Stomach (tissue), 19 donors: ENCODE measurements at places on chromosomes 4 and X. TPM values are rescaled to one million over a fixed set of nuclear protein-coding genes. Genes with fewer than 3 reads are reported as not detected.
A peak's percentile ranks its signal among the peaks of the same experiment; 100 is the strongest.

- no peak overlapping the region for H3K27ac ChIP-seq
- H3K4me3 ChIP-seq, result no peak overlapping the region
- H3K27me3 ChIP-seq, result no peaks in the 10 kb centered on the region
- peak; percentile 24 for DNase-seq
Observed at GRCh38 chrX:49137492-49137891, 14.0 kb upstream of the GPKOW start.

DNA sequence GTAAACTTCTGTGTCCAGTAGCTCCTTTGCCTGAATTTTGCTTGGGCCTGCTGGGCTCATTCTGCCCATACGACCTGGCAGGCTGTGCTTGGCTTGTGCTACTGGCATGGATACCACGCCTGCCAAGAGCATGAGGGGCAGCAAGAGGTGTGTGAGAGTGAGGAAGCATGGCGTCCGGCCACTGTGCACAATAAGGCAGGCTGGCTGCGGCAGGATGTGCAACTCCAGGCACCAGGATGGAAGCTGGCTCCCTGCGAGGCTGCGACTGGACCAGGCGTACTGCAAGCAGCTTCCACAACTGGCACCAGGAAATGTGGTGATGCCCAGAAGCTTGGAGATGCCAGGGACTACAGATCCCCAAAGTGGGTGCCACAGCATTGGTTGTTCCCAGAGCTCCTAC is 709.3 kb downstream of the PCDH18 start:
- no peak overlapping the region for H3K27ac ChIP-seq
- no peaks in the 10 kb centered on the region for H3K4me1 ChIP-seq
- H3K27me3 ChIP-seq, result no peaks in the 10 kb centered on the region
- no peak overlapping the region for H3K4me3 ChIP-seq

DNA sequence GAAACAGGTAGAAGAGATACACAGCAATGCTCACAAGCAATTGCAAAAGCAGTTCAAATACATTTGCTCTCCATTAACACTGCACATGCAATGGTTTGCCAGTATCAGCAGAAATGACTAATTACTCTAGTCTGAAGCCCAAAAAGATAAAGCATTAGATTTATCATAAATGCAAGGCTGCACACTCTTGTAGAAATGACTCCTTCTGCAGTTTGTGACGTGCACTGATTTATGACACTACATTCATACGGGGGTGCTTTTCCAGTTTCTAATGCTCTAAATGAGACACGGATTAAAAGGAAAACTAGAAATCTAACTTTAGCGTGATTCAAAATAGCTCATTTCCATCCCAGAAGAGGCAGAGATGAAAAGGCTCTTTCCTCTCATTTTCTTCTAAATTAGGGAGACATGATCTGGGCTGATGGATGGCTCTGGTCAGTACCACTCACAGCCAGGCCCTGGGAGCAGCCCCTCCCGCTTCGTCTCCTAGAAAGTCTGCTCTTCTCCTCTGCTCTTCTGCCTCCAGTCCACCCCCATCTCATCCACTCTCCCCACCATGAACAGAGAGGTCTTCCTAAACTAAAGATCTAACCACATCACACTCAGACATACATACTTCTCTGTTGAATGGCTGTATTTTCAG is 33.2 kb downstream of the PPP2R2C start:
- no peak overlapping the region for H3K27ac ChIP-seq
- no peaks in the 10 kb centered on the region for H3K27me3 ChIP-seq
- no peaks in the 10 kb centered on the region for H3K36me3 ChIP-seq

The MOSPD2 gene
- 16.5 TPM for total RNA-seq

DNA sequence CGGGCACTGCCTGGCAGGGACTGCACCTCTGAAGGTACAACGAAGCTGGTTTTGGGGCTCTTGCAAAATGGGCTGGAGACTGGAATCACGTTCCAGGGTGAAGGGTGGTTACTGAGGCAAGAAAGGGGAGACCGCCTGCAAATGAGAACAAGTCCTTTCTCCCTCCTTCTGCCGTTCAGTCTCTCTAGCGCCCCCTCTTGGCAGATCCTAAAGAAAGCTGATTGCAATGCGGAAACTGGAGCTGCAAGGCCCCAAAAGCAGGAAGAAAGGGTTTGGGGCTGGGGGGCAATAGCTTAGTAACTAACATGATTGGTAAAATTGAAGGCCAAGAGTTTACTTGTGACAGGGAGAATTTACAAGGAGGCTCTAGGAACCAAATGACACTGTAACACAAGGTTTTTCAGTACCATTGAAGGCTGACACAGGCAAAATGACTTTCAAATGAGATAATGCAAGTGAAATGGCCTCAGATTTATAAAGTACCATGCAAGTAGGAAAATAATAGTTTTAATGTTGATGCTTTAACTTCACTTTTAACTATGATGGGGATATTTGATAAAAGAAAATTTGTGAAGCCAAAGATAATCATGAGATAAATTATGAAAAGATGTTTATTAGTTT is 222.7 kb upstream of the HAND2 start:
- H3K4me1 ChIP-seq, result no peaks in the 10 kb centered on the region
- no peaks in the 10 kb centered on the region for H3K36me3 ChIP-seq
- no peaks in the 10 kb centered on the region for H3K27me3 ChIP-seq
- peak; percentile 27 for DNase-seq

DNA sequence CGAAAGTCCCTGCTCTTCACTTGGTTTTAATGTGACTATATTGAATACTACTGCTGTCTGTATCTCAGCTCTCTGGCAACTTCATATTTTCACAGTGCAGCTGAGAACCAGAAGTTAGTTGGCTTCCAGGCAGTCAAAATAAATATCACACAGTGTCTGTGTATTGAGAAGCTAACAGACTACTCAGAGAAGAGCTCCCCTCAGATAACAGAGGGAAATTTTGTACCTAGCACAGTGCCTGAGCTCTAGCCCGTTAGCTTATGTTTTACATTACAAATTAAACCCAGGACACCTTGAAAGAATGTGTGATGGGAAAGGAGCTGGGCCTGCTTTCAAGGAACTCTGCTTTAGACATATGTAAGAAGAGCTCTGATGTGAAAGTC is 22.7 kb downstream of the JADE1 start:
- DNase-seq, result no peak
- H3K4me1 ChIP-seq, result peaks cover 84% of the 10 kb centered on the region
- H3K27ac ChIP-seq, result peak overlapping the region; percentile 28
- no peak overlapping the region for H3K4me3 ChIP-seq
- H3K36me3 ChIP-seq, result peaks cover 22% of the 10 kb centered on the region

The CXCL13 gene
- total RNA-seq, result not detected

GRCh38 chr4:5956285-5957021 is 61.8 kb downstream of the C4orf50 start:
- H3K4me1 ChIP-seq, result no peaks in the 10 kb centered on the region
- no peaks in the 10 kb centered on the region for H3K36me3 ChIP-seq
- H3K27me3 ChIP-seq, result peaks cover 12% of the 10 kb centered on the region
- H3K27ac ChIP-seq, result no peak overlapping the region
- peak; percentile 80 for DNase-seq
- H3K4me3 ChIP-seq, result no peak overlapping the region

GRCh38 chr4:25970226-25970675 is 56.2 kb downstream of the SMIM20 start:
- H3K4me1 ChIP-seq, result no peaks in the 10 kb centered on the region
- H3K36me3 ChIP-seq, result no peaks in the 10 kb centered on the region
- peak; percentile 69 for DNase-seq

- no peak for DNase-seq
- H3K27me3 ChIP-seq, result no peaks in the 10 kb centered on the region
- no peak overlapping the region for H3K27ac ChIP-seq
- no peak overlapping the region for H3K4me3 ChIP-seq
Observed at GRCh38 chr4:183318656-183319055, 1.4 kb downstream of the CLDN22 start.

DNA sequence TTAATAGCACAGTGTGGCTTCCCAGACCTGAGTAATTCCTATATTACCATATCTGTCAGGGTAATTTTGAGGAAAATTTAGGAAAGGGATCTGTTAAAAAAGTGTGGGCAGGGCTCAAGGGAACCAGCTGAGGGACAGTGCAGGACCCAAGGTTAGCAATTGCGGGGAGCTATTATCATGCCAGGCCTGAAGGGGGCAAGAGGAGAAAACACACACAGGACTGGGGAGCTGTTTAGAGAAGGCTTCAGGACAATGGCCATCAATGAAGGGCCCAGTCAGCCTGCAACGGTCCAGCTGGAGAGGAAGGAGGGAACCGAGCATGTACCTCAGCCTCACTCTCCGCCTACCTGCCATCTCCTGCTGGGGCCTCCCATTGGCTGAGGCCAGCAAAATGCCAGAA is 19.0 kb upstream of the NHS start:
- H3K27ac ChIP-seq, result no peak overlapping the region
- no peaks in the 10 kb centered on the region for H3K36me3 ChIP-seq
- H3K4me3 ChIP-seq, result no peak overlapping the region
- DNase-seq, result no peak
- H3K27me3 ChIP-seq, result no peaks in the 10 kb centered on the region
- H3K4me1 ChIP-seq, result no peaks in the 10 kb centered on the region

The SGCB gene
- 26.3 TPM for total RNA-seq

DNA sequence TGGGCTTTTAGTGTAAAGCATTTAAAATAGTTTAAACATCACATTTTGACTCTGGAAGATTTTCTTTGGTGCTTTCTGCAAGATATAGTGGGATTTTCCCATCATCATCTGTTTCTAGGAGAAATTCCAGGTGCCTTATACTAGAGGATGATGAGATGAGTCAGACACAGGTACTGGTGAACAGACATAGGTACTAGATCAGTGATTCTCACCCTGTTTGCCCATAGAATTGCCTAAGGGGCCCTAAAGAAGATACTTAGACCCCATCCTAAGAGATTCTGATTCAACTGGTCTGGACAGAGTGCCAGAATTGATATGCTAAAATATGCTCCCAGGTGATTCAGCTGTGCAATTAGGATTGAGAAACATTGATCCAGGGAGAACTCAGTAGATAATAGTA is 9.7 kb downstream of the TSPAN7 start:
- H3K4me1 ChIP-seq, result no peaks in the 10 kb centered on the region
- no peaks in the 10 kb centered on the region for H3K27me3 ChIP-seq
- no peak overlapping the region for H3K4me3 ChIP-seq
- H3K27ac ChIP-seq, result no peak overlapping the region
- no peak for DNase-seq
- H3K36me3 ChIP-seq, result no peaks in the 10 kb centered on the region

DNA sequence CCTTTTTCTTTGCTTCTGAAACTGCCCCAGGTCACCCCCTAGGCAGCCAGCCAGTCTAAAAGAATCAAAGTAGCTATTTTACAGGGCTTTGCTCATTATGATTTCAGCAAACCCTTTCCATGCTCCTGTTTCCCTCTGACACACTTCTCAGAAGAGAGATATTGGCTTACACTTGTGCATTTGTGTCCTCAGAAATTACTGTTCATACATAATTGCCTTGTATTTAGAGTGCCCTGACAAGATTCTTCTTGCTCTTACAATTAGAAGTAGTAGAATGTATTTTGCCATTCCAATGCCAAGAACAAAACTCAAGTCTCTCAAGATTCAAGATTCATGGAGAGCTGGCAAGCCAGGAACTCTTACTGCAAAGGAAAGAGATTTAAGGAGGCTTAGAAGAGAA is 531.0 kb upstream of the ZFP42 start:
- DNase-seq, result no peak
- no peak overlapping the region for H3K4me3 ChIP-seq
- no peak overlapping the region for H3K27ac ChIP-seq

DNA sequence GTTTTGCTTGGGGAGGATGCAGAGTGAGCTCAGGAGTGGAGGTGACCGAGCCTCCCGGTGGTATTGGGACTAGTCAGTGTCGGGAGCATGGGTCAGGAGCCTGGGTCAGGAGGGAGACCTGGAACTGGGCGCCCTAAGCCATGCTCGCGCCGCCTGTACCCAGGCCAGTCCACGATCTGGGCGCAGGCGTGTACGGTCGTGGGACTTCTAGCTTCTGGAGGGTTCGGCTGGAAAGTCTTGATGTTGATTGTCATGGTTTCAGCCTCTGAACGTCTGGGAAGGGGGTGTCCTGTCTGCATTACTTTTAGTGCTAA is 244 bp downstream of the EIF2S3 start:
- peaks cover 8% of the 10 kb centered on the region for H3K4me1 ChIP-seq
- H3K27me3 ChIP-seq, result no peaks in the 10 kb centered on the region
- no peak overlapping the region for H3K4me3 ChIP-seq
- H3K27ac ChIP-seq, result no peak overlapping the region
- H3K36me3 ChIP-seq, result peaks cover 36% of the 10 kb centered on the region

- no peak overlapping the region for H3K4me3 ChIP-seq
- DNase-seq, result no peak
- H3K27me3 ChIP-seq, result no peaks in the 10 kb centered on the region
- H3K36me3 ChIP-seq, result no peaks in the 10 kb centered on the region
- H3K27ac ChIP-seq, result no peak overlapping the region
Observed at GRCh38 chr4:123312951-123313592, 83.5 kb upstream of the SPRY1 start.

The VCX3A gene
- not detected for total RNA-seq

The KLHL34 gene
- not detected for total RNA-seq

GRCh38 chr4:78293821-78294301 is 236.7 kb downstream of the FRAS1 start:
- no peaks in the 10 kb centered on the region for H3K4me1 ChIP-seq
- DNase-seq, result no peak
- no peaks in the 10 kb centered on the region for H3K36me3 ChIP-seq

DNA sequence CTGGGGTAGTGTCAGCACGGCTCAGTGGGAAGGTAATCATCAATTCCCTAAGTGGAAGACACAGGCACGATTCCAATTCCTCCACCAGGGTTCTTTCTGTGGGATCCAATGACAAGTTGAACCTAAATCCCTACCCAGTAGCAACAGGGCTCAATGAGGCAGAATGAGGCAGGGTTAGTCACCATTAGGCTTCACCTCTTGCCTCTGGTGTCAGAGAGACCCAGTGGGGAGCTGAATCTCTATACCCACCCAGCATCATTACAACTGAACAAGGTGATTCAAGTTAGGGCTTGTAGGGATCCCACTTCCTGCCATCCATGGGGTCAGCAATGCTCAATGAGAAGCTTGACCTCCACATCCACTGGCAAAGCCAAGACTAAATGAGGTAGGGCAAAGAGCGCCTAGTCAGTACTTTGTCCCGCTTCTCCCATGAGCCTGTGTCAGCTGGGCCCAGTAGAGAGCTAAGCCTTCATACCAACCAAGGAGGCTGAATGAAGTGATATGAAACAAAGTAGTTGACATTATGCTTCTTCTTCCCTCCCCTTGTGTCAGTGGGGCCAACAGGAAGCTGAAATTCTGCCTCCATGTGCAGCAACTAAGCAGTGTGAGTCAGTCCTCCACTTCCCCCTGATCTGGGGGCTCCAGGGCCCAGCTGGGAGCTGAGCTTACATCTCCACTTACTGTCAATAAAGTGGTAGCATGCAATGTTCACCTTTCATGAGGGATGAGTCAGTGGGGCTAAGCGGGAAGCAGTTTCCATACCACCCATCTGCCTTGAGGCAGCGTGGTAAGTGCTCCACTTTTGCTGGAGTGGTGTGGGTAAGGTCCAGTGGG is 36.4 kb upstream of the RBM41 start:
- no peaks in the 10 kb centered on the region for H3K36me3 ChIP-seq
- no peaks in the 10 kb centered on the region for H3K27me3 ChIP-seq
- peak; percentile 3 for DNase-seq
- no peaks in the 10 kb centered on the region for H3K4me1 ChIP-seq
- H3K4me3 ChIP-seq, result no peak overlapping the region
- H3K27ac ChIP-seq, result no peak overlapping the region

The PIM2 gene
- 6.1 TPM for total RNA-seq
